Nucleus accumbens (tissue), 56 donors: ENCODE measurements at places on chromosomes 1 and 21.

DNA sequence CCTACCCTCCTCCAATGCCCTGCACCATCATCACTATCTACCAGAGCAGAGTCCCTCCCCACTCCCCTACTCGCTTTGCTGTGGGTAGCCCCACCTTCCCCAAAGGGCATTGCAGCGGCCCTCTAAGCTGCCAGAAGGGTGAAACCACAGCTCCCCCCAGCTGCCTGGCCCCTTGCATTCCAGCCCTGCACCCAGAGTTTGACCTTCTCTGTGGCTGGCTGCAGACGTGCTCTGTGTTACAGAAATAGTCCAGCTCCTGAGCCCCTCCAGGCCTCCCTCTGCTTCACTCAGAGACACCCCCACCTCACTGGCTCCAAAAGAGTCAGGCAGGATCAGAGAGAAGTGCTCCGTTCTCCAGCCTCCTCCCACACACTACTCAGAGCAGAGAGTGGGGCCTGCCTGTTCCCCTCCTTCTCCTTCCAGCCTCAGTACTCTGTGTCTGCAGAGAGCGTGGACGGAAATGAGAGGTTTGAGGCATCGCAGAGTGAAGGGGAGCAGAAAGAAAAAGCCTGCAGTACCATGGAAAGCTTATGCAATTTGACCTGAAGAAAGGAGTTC, 63.2 kb downstream of the PLEKHA6 start:
- DNase-seq = no peak

GRCh38 chr1:143666851-143667250, 304.9 kb downstream of the FAM72C start:
- DNase-seq = no peak

- peak; percentile 7 for DNase-seq
These were observed 18.9 kb upstream of the LEPR start for GRCh38 chr1:65401612-65402011.

GRCh38 chr1:96292141-96292540, 429.4 kb upstream of the PTBP2 start:
- no peak for DNase-seq

- DNase-seq = no peak
These were observed 38.0 kb upstream of the ATP1A1 start for GRCh38 chr1:116334868-116335635.

DNA sequence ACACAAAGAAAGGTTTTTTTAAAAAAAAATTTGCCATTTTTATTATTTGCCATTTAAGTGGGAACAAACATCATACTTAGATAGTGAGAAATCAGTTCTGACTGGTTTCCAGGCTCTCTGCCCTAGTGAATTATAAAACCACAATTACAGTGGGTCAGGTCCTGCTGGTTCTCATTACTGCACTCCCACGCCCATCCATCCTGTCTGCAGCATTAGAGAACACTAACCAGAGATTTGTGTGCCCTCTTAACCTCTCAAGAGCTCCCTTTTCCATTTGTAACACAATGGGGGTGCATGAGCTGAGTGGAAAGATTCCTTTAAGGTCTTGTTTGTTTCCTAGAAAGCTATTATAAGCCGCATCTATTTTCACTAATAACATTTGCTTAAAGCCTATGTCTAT, 489.3 kb downstream of the AMY1C start:
- DNase-seq = no peak

- DNase-seq = no peak
These were observed 609.6 kb downstream of the PTPRU start for GRCh38 chr1:29845910-29846309.

DNA sequence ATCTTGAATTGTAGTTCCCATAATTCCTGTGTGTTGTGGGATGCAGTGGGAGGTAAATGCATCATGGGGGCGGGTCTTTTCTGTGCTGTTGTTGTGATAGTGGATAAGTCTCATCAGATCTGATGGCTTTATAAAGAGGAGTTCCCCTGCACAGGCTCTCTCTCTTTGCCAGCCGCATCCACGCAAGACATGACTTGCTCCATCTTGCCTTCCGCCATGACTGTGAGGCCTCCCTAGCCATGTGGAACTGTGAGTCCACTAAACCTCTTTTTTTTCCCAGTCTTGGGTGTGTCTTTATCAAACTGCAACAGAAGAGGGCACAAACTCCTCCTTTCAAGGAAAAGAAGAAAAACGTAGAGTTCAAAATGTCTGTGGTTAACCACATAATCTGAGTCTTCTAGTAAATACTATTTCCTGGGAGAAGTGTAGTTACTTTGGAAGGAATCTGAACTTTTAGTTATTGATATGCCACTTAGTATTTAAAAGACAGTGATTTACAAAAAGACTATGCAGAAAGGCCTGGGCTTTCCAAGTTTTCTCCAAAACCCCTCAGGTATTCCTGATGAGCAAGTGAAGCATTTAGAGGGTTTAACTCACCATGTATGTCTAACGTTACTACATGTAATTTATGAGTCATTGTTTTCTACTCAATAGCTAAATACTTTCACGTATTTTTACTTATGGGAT, 10.0 kb downstream of the ADAMTS1 start:
- no peak for DNase-seq

GRCh38 chr1:204267191-204267601, 53.4 kb upstream of the GOLT1A start:
- peak; percentile 80 for DNase-seq

GRCh38 chr1:73821520-73821919, 376.5 kb downstream of the LRRIQ3 start:
- no peak for DNase-seq

GRCh38 chr1:145967288-145967687, 2.8 kb downstream of the POLR3GL start:
- no peak for DNase-seq

- DNase-seq = no peak
These were observed 147.4 kb upstream of the NRIP1 start for GRCh38 chr21:15212206-15212605.

- DNase-seq = peak; percentile 55
These were observed 871 bp upstream of the ETS2 start for GRCh38 chr21:38804789-38805327.

DNA sequence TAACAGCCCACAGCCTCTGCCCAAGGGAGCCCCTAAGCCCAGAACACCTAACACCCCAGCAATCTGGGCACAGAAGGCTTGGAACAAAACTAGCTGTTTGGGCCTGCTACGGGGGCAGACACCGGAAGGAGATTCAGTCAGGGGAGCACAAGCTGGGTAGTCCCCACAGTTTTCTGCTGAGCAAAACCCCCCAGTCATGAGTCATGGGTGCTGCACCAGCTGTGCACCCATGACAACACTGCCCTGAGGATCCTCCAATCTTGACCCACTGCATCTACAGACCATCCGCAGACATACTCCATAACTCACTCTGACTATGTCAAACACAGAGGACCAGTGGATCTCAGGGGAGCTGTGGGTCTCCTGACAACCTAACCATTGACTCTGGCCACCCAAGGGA, 105.1 kb downstream of the LRIG2 start:
- no peak for DNase-seq

- DNase-seq = no peak
These were observed 699.2 kb upstream of the ZP4 start for GRCh38 chr1:238589843-238590435.

- DNase-seq = no peak
These were observed 139.1 kb upstream of the ZC3H11B start for GRCh38 chr1:219751870-219752507.

DNA sequence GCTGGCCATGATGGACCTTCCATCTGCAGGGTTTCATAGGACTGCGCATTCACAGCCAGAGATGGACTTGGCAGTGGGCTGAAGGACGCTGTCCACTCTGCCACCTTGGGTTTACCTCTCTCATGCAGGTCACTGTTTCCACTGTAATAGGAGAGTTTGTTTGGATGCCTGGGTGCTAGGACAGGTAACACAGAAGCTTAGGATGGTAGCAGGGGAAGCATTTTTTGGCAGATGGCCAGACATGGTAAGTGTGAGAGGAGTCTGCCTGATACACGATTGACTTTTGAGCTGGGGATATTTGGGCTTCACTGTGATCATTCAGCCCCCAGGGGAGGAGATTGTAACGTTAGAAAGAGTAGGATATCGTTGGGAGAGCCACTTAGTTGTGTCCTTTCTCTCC, 11.8 kb downstream of the PSEN2 start:
- no peak for DNase-seq

DNA sequence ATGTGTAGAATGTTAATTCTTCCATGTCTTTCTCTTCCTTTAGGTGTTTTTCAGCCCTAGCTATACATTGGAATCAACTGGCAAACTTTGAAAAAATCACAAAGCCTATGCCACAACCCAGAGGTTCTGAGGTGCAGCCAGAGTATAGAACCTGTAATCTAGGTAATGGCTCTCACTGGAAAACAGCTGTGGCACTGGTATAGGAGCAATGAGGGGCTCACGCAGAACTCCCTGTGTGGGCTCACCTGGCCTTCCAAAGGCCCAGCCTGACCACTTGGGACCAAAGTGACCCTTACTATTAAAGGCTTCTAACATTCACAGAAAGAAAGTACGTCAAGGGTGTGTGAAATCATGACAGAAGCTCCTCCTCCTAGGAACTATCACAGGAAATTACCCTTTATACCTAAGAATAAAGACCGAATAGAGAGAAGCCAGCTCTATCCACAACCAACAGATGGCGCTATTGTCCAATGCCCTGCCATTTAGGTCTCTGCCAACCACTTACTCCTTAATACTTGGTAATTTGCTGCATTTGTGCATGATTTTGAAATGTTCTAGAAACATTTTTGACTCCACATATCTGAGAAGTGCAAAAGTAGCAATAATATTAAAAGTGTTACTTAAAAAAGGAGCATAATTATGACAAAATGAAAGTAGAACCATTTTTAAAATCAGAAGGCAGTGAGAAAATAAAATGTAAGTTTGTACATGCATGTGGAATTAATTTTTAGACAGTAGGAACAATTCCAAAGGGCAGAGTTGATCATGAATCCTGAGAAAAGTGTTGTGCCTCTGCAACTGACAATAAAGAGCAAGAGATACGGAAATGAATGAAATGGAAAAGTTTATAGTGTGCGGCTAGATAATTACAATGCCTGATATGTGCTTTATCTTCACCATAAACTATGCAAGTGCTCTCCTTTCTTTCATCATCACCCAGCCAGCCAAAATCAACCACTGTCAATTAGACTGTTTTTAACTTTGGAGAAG, 93.1 kb upstream of the HAO2 start:
- no peak for DNase-seq

GRCh38 chr1:226109829-226110248, 47.3 kb downstream of the H3-3A start:
- DNase-seq = peak; percentile 78

DNA sequence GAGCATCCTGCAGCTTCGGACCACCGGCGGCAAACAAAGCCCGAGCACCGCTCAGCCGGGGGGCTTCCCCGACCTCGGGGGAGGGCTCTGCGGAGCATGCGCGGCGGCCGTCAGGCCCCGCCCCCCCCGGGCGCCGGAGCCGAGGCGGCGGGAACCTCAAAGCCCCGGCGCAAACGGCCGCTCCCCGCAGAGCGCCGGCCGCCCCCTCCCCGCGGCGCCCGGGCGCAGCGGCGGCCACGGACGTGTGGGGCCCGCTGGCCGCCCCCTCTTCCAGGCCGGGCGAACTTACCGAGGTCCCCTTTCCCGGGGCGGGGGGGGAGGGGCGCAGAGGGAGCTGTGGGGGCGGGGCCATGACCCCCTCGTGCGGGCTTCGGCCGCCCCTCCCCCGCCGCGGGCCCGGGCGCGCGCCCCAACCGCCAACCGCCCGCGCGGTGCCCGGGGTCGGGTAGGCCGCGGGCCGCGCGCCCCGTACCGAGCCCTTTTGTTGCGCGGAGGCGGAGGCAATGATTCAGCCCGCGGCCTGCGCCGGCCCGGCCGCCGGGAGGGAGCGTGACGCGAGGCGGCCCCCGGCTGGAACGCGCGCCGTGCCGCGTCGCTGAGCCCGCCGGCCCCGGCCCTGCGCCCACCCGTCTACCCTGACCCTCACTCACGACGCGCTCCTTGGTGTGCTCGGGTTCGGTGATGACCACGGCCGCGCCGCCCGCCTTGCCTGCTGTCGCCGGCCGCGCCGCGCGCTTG, 1.7 kb downstream of the RCC2 start:
- DNase-seq = peak; percentile 57

DNA sequence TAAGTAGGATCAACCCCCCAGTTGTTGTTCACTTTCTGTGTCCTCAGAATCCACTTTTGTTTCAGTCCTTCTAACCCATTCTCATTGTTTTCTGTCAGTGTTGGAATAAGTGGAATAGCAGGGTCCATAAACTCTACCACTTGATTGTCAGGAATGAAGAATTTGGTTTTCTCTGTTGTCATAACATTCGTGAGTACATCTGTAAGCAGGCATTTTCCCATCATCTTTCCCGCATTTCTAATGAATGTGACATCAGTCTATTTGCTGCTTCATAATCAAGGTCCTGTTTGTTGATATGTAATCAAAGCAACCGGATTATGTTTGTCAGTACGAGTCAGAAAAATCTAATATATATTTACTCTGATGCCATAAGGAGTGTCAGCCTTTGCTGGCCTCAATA, 147.1 kb downstream of the KIF26B start:
- DNase-seq = no peak
